ENCODE measurements at places on chromosomes 2 and 18.

GRCh38 chr2:55869637-55870325, 53.8 kb downstream of the EFEMP1 start:
- DNase-seq = no peak

DNA sequence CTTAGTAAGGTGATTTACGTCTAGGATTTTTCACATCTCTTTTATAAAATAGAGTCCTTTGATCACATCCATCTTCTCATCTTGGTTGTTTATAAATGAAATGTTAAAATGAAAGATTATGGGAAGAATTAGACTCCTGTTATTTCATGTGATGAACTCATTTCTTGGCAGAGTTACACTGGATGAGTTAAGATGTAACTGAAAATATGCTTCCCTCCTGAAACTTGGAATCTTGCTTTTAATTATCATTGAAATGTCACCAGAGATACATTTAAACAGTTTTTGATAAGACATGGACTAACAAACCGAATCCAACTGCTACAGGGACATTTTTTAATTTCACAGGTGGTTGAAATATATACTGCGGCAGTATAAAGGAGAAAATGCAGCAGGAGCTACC, 274.0 kb downstream of the DLGAP1 start:
- DNase-seq = no peak

DNA sequence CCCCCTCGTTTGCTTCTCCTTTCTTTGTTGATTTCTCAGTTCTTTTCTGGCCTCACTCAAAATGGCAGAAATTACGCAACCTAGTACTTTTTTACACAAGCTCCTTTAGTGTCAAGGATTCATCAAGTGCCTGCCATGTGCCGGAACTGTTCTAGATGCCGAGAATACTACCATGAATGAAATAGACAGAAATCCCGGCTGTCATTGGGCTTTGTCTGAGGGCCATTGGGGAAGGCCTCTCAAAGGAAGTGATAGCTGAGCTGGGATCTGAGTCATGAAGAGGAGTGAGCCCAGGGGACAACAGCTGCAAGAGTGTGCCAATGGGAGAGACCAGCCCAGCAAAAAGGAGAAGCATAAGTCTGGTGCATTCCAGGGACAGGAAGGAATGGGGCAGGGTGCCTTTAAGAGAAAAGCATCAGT, 34.3 kb upstream of the PPP1CB start:
- no peak for DNase-seq

DNA sequence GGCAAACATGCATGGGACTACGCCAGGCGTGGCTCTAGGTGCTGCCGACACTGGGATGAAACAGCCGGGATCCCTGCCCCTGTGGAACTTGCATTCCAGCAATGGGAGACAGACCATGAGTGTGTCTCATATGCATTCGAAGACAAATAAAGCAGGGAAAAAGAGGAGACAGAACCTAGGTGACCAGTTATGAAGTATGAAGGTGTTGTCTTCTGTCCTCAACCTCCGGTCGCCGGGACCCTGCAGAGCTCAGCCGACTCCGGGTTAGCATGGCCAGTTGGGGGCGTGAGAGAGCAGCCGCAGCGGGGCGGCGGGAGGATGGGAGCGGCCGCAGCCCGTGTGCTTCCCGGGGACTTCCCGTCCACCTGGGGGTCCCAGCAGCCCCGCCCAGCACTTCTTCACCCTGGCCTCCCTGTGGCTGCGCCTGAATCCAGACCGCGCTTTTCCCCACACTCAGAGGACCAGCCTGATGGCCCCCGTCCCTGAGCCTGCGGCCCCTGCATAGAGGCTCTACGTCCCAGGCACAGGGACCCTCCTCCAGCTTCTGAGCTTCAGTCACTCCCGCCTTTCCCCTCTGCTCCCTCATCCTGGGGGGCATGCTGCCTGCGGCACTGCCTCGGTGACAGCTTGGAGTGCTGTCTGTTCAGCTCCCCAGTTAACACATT, 11.4 kb downstream of the ID2 start:
- DNase-seq = no peak

DNA sequence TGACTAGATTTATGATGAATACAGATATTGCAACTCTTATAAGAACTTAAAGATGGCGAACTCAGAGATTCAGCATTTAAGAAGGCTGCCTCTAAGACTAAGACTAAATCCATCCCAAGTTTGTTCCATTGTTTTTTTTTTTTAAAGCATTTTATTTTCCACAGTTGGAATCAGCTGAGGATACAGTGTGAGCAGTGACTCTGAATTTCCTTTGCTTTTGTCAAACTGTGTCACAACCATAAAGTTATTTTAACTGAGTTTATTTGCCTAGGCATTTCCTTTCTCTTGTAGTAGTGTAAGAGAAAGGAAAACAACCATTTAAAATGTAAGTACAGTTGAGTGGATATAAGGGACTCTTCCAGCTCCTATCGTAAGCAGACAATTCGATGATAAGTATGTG, 63.9 kb downstream of the ZEB2 start:
- DNase-seq = no peak

- DNase-seq = no peak
These were observed 688.9 kb upstream of the ID2 start for GRCh38 chr2:7992612-7993602.

DNA sequence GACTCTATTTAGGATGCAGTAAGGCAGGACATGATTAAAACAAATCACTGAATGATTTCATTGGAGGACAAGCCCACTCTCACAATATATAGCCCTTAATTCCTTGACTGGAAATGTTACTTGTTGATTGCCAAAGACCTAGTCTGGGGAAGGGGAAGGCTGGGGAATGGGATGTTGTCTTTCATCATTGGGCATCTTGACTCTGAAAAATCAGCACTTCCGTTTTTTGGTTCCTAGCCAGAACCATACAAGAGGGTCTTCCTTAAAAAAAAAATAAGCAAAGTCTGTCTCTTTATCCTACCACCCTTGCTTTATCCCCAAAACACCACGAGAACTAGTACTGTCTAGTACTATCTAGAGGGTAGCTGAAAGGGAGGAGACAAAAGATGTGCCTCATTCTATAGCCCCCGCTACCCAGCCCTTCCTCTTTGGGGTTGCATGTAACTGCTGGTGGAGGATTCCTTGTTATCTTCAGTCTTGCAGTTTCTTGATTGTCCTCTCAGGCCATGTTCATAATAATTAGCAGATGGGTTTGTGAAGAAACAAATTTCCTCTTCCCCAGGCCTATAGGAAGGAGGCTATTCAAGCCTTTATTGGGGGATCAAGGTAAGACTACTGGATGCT, 55.8 kb downstream of the NEMP2 start:
- DNase-seq = no peak

- no peak for DNase-seq
These were observed 19.9 kb upstream of the SCYGR1 start for GRCh38 chr2:227407591-227408151.

GRCh38 chr2:43349904-43350303, 123.5 kb upstream of the ZFP36L2 start:
- DNase-seq = no peak

- DNase-seq = no peak
These were observed 9.0 kb upstream of the MBP start for GRCh38 chr18:77141401-77142118.

All from stimulated activated CD8-positive, alpha-beta memory T cell treated with anti-CD3 and anti-CD28 coated beads, Interleukin-4, amount 100 ng/mL, for 4 hours (primary cell).